Peyer's patch (tissue), 4 donors: ENCODE measurements at places on chromosomes 2 and 18.

DNA sequence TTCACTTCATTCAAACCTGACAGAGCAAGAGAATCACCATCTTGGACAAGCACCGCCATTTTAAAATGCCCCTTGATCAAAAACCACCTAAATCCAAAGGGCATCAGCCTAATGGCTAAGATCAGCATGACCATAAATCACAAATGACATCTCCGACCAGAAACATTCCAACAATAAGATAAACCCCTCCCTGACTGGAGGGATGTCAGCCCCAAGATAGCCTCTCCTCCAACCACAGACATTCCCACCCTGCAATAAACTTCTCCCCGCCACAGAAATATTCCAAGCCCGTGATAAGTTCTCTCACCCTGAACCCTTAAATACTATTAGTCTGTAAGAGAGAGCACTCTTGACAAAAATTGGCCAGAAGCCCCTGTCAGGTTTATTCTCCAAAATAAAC lies 21.6 kb upstream of the LYPD1 start:
- no peak for DNase-seq

GRCh38 chr2:241163601-241164118 lies 13.4 kb downstream of the PPP1R7 start:
- no peak for DNase-seq

DNA sequence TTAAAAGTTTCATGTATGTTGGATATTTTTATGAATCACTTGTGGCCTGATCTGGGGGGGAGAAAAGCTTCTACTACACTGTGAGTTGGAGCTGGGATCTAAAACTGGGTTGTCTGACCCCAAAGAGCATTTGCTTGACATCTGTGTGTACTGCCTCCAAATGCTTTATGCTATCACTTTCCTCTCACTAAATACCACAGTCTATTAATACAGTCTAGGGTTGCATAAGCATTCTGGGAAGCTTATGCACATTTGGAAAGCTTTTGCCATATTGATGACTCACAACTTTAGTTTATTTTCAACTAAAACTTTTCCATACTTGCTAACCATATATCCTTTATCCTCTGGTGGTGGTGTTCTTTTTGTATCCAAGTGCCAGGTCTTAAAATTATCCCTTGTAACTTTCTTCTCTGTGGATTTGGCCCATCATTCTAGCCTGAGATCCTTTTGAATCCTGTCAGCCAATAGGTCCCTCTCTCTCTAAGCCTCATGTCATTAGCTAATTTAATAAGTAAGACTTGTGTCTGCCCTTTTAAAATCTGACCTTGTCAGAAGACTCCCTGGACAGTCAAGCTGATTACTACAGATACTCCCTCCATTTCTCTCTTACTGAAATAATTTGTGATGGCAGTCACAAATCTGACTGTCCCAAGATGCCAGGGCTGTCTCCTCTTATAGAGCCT lies 72.7 kb downstream of the NXPH2 start:
- no peak for DNase-seq

DNA sequence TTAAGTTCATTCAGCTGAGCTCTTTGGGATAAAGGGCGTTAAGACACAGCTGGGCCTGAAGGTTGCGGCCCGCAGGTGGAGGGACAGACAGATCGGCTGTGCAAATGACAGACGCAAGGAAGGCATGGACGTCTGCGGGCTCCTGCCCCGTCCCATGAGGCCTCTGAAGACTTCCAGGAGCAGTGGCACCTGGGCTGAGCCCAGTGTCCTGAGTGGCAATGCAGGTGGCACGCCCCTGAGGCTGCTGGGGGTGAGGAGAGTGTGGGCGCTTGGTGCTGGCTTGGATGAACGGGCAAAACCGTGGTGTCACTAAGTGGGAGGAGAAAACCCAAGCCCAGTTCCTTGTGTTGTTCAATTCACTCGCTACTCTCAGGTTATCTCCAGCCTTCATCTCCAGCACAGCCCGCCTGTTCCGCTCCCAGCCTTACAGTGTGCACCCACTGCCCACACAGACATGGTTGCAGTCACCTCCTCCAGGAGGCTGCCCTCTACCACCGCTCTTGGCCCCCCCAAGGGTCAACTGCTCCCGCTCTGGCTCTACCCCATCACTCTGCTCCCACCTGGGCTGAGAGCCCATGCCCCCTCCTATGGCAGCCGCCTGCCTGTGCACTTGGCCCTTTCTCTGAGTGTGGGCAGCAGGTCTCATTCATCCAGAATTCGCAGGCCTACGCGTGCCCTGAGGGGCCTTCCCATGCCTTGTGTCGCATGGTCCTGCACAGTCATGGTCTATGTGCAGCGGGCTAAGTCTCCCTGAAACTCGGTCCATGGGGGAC lies 50.3 kb downstream of the PTGR3 start:
- no peak for DNase-seq

DNA sequence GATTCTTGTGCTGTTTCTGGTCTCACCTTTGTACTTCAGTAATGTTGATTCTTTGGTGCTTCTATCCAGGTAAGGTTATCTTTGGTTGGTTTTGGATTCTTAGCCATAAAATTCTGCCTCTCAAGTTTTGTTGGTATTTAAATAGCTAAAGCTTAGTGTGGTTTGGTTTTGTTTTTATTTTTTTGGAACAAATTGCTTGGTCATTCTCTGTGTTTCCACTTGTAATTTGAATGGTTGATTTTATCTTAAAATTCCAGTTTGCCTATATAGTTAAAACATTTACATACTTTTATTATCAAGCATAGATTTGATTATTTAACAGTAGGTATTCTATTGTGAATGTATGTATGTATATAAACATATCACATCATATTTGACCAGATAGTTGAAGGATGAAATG lies 6.6 kb downstream of the NCOA1 start:
- no peak for DNase-seq

GRCh38 chr18:3067722-3068121 lies 54.8 kb upstream of the LPIN2 start:
- no peak for DNase-seq

GRCh38 chr2:176471949-176472348 lies 202.7 kb downstream of the MTX2 start:
- no peak for DNase-seq

DNA sequence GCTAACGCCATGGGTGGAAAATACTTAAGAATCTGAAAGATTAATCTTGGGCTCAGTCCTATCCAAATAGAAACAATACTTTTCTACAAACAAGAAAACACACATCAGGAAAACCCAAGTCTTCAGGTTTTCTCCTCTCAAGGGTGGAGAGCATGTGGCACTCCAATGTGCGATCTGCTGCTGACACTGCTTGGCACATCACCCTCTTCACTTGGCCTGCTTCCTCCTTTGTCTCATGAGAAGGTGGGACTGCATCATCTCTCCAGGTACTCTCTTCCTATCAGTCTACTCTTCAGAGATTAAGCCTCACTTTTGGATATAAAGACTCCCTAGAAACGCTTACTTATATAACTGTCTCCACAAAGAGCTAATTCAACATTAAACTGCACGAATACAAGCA lies 26.4 kb downstream of the HDLBP start:
- no peak for DNase-seq

DNA sequence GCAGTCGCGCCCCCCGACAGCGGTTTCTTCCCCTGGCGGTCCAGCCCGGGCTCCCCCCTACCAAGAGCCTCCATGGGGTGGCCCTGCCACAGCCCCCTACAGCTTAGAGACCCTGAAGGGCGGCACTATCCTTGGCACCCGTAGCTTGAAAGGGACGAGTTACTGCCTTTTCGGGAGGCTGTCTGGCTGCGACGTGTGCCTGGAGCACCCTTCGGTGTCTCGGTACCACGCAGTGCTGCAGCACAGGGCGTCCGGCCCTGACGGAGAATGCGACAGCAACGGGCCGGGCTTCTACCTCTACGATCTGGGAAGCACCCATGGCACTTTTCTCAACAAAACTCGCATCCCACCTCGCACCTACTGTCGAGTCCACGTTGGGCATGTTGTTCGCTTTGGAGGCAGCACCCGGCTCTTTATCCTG lies 475 bp downstream of the SLC4A1AP start:
- no peak for DNase-seq

DNA sequence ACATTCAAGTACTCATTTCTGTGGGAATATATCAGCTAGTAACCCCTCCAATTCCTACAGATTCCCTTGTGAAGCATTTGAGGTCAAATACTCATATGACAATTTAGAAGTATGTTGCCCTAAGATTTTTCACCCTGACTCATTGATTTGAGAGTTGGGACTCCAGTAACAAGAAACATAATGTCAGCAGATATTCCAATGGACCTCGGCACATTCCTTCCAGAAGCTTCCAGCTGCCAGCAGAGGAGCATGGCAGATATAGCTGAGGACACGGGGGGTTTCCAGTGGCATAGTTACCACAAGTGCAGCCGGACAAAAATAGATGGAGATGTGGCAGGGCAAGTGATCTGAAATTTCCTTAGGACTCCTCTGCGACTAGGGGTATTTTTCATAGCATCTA lies 101.9 kb upstream of the ARHGAP28 start:
- no peak for DNase-seq

GRCh38 chr18:8401606-8402005 lies 207.6 kb upstream of the RAB12 start:
- DNase-seq: no peak

DNA sequence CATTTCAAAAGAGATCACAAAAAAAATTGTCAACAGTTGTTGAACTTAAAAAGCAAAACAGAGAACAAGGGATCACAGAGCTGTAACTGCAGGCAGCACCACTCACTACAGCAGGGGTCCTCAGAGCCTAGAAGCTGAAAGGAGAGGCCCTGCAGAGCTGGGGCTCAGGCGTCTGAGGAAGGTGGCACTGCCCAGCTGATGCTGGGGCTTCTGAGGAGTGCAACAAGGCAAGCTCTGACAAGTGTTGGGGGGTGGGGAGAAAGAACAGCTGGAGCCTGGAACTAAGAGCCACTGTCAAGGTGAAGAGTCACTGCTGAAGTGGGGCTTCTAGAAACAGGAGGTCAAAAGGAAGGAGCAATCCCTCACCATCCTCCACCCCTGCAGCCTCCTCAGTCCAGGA lies 46.2 kb downstream of the FTCDNL1 start:
- no peak for DNase-seq
